ENCODE measurements at places on chromosomes 3 and 15. TPM values are rescaled to one million over a fixed set of nuclear protein-coding genes. Genes with fewer than 3 reads are reported as not detected.

The ALDH1L1 gene
- polyA plus RNA-seq: not detected

The SMCO1 gene
- not detected for polyA plus RNA-seq

The THSD4 gene
- not detected for polyA plus RNA-seq

The SLC33A1 gene
- 16.6 TPM for polyA plus RNA-seq

The IL5RA gene
- polyA plus RNA-seq: not detected

The CRYBG3 gene
- 1.3 TPM for polyA plus RNA-seq

The FBXW12 gene
- not detected for polyA plus RNA-seq

The AMT gene
- polyA plus RNA-seq: 0.63 TPM

The C2CD4A gene
- 0.14 TPM for polyA plus RNA-seq

The LRTM1 gene
- not detected for polyA plus RNA-seq

The CACNA1D gene
- 0.03 TPM for polyA plus RNA-seq

The CDHR4 gene
- polyA plus RNA-seq: not detected

The MELTF gene
- polyA plus RNA-seq: 0.47 TPM

The PAQR5 gene
- polyA plus RNA-seq: not detected

The HEMK1 gene
- polyA plus RNA-seq: 24.1 TPM

The GPR149 gene
- polyA plus RNA-seq: not detected

The ROPN1 gene
- polyA plus RNA-seq: not detected

The ATR gene
- 10.0 TPM for polyA plus RNA-seq

The CLEC3B gene
- polyA plus RNA-seq: 0.29 TPM

The SPINK8 gene
- not detected for polyA plus RNA-seq

The RLBP1 gene
- polyA plus RNA-seq: not detected

The CACNA2D3 gene
- not detected for polyA plus RNA-seq

The SEMA6D gene
- not detected for polyA plus RNA-seq

The COL8A1 gene
- not detected for polyA plus RNA-seq

The WDR93 gene
- not detected for polyA plus RNA-seq

The SLC38A3 gene
- not detected for polyA plus RNA-seq

The LRRC2 gene
- polyA plus RNA-seq: 2.7 TPM

The LMAN1L gene
- polyA plus RNA-seq: not detected

The PGBD4 gene
- 1.9 TPM for polyA plus RNA-seq

The LSAMP gene
- polyA plus RNA-seq: not detected

The MESP2 gene
- polyA plus RNA-seq: not detected

The CKMT1A gene
- not detected for polyA plus RNA-seq

The STARD5 gene
- polyA plus RNA-seq: 4.2 TPM

The ISLR gene
- polyA plus RNA-seq: not detected

The ZKSCAN7 gene
- 1.7 TPM for polyA plus RNA-seq
